ENCODE measurements at places on chromosomes 4 and X.

GRCh38 chr4:11423465-11423864, 5.2 kb downstream of the HS3ST1 start:
- no peak for DNase-seq

DNA sequence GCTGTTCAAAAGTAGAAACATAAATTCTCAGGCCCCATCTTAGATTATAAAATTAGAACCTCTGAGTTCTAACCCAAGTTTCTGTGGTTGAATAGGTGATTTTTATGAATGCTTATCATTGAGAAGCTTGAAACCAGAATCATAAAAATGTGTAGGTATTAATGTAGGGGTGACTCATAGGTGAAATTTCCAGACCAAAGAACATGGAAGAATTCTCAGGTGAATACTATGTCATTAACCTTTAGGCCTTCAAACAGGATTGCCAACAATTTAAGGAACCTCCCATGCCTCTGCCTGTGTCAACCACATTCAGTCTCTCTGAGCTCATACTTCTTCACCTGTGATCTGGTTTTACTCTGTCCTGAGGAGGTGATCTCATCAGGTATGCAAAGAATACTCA, 177.8 kb downstream of the NPFFR2 start:
- DNase-seq = no peak

DNA sequence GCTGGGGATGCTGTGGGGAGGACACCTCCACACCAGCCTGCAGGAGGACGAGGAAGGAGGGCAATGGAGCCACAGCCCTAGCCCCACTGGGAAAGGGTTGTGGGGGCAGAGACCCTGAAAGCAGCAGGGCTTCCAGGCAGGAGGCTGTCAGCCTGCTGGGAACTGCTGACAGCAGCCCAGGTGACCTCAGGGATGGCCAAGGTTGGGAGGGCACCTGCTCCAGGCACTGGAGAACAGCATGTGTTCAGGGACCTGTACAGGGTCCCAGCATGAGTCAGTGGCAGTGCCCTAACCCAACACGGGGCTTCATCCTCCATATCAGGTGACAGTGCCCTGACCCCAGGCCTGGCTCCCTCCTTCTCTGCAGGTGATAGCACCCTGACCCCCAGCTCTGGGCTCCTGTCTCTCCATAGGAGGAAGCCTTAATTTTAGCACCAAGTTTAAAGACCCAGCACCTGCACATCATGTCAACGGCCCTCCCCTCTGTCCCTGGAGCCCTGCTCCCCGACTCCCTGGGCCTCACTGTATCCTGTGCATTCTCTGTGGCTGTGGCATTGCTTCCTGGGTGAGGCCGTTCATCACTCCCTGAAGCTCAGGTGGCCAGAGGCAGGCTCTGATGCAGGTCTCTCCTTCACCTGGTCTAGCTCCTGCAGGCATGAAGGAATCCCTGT, 66.3 kb downstream of the CRMP1 start:
- DNase-seq = no peak

GRCh38 chrX:104195489-104196084, 29.3 kb downstream of the FAM199X start:
- DNase-seq = no peak

- peak; percentile 85 for DNase-seq
These were observed 27.8 kb upstream of the PSAPL1 start for GRCh38 chr4:7462509-7462971.

GRCh38 chr4:155999725-156000124, 46.1 kb upstream of the CTSO start:
- DNase-seq = no peak

GRCh38 chr4:99038213-99038612, 42.7 kb downstream of the METAP1 start:
- DNase-seq = no peak

DNA sequence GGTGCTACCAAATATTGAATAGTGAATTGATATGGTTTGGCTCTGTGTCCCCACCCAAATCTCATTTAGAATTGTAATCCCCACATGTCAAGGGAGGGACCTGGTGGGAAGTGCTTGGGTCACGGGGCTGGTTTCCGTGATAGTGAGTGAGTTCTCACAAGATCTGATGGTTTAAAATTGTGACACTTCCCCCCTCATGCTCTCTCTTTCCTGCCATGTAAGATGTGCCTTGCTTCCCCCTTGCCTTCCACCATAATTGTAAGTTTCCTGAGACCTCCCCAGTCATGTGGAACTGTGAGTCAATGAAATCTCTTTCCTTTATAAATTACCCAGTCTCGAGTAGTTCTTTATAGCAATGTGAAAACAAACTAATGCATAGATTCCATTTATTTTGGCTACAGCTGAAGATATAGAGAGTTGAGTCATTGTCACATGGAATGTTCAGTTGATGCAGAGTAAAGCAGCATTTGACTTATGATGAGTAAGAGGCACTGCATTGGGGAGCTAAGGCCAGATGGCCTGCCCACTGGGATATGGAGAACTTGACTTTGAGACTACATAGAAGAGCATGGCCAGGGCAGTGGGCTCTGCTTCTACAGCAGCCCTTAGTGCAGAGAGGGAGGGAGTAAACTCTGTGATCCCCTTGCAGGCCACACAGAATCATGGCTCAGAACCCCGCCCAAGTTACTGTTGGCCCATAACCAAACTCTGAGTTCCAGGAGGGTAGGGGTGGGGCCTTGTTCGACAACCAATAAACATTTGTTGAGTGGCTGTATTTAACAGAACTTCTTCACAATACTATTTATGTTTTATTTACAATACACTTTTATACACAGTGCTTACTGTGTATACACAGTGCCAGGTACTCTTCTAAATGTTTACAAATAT, 34.2 kb downstream of the RAI2 start:
- DNase-seq = no peak

DNA sequence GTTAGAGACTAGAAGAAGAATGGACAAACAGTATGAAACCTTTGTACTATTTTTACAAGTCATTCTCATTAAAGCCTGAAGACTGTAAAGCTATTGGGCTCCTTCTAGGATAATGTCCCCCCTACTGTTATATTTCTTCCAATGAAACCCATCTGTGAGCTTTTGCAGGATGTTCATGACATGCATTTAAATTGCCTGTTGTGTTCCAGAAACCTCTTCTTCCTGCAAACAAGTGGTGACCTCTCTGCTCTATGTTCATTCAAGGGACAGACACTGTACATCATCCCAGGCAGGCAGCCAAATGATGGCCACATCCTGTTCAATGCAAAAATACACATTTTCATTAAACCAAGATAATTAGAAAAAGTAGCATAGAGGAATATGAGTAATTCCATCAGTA, 128.0 kb downstream of the C4orf33 start:
- no peak for DNase-seq

DNA sequence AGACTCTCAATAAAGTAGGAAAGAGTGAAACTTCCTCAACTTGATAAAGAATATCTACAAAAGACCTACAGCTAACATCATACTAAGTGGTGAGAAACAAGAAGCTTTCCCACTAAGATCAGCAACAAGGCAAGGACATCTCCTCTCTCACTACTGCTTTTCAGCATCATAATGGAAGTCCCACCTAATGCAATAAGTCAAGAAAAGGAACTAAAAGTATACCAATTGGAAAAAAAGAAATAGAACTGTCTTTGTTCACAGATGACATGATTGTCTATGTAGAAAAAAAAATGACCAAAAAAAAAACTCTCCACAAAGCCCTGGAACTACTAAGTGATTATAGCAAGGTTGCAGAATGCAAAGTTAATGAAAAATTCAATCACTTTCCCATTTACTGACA, 25.1 kb upstream of the SH3RF1 start:
- DNase-seq = no peak

DNA sequence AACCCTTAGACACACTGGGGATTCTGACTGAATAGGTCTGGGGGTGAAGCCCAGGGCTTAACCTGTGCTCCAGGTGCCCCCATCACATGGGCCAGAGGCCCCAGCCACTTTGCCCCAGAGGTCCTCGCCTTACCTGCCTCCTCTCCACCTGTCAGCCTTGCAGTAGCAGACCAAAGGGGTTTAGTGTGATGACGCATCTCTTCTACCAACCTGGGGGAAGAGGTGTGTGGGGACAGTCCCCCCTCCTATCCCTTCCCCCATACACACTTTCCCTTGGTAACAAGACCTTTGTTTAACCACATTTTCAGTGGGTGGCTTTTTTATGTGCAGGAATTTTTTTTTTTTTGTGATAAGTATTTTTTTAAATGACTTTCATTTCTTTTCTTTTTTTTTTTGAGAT, 6.3 kb downstream of the CLCN4 start:
- no peak for DNase-seq

GRCh38 chr4:64582492-64582891, 173.2 kb upstream of the TECRL start:
- no peak for DNase-seq
